ENCODE measurements at places on chromosomes 2 and 18.

DNA sequence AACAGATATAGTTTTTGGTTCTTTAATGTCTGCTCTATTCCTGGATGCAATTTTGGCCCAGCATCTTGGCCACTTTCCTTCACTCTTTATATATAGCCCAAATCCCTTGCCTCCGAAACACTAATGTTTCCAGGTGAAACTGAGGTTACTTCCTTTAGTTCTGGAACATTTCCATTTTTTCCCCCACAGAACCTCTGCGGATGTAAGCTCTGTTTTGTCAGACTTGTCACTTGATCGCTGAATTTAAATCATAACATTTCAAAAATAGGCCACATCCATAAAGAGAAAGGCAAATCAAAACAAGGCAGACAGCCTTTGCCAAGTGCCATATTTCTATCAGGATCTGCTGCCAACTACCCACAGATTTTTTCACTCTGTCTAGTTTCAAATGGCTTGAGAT, 115.1 kb downstream of the ANKRD44 start:
- DNase-seq: no peak

- DNase-seq: no peak
Measured at GRCh38 chr18:52844323-52844722, 504.3 kb downstream of the DCC start.

DNA sequence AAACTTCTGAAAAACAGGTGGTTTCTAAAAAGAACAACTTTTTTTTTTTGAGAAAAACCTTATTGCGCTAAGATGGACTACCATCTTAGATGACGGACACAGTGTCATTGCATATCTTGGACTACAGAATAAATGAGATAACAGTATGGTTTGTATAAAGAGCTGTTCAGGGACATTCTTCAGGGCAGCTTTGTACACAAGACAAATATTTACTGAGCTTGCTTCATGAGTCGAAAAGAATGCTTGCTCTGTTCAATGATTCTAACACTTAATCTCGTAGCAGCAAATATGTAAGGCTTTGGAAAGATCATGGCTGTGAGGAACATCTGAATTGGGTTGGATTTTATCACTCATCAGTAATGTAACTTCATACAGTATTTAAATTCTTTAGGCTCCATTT, 282.5 kb upstream of the CWC22 start:
- DNase-seq: no peak

- DNase-seq: no peak
Measured at GRCh38 chr2:200318940-200319435, 12.5 kb downstream of the SPATS2L start.

DNA sequence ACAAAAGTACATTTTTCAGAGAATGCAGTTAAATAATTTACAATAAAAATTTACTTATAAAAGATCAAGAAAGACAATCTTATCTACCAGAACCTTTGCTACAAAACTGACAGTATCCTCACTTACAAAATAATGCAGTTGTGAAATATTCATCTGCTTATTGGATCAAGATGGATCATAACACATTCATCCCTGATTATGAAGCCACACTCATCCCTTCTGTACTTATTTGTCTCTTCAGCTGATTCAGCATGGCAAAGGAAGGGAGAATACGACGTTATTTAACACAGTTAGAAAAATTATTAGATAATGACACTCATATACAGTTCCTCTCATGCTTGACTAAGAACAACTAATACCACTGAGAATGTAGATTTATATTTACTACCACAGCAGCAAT, 46.4 kb downstream of the TCF4 start:
- DNase-seq: no peak

DNA sequence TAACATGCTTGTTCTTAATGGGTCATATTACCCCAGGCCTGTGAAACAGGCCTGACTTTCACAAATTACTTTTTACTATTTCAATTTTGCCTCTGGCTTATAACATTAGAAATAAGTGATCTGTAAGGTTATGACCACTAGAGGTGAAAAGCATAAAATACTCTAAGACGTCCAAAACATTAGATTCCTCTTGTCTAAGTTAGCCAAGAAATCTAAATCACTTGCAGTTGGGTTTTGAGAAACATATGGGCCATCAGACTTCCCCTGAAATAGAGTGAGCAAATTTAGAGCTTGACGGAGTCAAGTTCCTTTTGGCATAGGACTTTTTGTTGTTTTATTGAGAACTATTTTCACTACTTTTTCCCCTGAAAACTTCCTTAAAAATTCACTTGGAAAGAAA, 32.7 kb upstream of the RIT2 start:
- DNase-seq: no peak
